ENCODE measurements at places on chromosomes 6 and 20.

- DNase-seq, result no peak
Measured at GRCh38 chr6:136226674-136227377, 23.3 kb downstream of the MTFR2 start.

- no peak for DNase-seq
Measured at GRCh38 chr6:83868639-83869038, 9.2 kb downstream of the CYB5R4 start.

- no peak for DNase-seq
Measured at GRCh38 chr6:73857341-73857890, 161.4 kb downstream of the CD109 start.

- DNase-seq, result no peak
Measured at GRCh38 chr6:15677822-15678221, 15.0 kb upstream of the DTNBP1 start.

DNA sequence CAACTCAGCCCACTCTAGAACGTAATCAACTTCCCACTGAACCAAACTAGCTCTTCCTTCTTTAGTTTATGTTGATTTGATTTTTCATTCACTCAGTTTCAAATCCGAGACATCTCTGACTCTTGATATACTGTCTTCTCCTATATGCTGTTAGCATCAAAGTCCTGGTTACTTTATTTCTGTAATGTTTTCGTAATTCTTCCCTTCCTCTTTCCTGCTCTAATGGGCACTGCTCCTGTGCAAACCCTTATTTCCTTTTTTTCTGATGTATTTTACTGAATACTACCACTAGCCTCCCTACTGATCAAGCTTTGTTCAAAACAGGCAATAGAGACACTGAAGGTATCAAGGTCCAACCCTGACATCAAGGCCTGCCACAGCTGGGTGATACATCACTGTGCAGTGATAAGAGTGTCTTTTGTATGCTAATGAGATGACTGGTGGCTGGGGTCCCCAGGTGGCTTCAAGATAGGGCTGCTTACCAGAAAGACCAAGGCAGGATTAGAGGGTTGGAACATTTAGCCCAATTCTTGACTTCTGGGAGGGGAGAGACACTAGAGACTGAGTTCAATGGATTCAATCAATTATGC is 95.2 kb downstream of the KIF13A start:
- DNase-seq, result no peak

GRCh38 chr20:31770243-31770642 is 31.2 kb downstream of the TPX2 start:
- DNase-seq, result peak; percentile 25

DNA sequence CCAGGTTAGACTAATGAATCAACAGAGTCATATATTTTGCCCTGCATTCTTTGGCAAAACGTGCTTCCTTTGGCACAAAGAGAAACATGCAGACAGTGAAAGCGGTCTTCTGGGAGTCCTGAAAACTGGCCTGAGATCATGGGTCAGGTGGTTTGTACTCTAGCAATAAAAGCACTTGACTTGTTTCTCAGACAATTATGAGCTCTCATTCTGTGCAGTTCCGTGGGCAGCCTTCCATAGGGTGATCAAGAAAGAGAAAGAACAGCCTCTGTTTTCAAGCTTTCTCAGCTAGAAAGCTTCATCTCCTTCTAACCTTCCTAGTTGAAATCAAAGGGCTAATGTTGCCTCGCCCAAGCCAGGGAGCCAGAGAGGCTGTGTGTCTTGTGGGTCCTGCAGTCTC is 62.7 kb upstream of the ISM1 start:
- DNase-seq, result no peak

DNA sequence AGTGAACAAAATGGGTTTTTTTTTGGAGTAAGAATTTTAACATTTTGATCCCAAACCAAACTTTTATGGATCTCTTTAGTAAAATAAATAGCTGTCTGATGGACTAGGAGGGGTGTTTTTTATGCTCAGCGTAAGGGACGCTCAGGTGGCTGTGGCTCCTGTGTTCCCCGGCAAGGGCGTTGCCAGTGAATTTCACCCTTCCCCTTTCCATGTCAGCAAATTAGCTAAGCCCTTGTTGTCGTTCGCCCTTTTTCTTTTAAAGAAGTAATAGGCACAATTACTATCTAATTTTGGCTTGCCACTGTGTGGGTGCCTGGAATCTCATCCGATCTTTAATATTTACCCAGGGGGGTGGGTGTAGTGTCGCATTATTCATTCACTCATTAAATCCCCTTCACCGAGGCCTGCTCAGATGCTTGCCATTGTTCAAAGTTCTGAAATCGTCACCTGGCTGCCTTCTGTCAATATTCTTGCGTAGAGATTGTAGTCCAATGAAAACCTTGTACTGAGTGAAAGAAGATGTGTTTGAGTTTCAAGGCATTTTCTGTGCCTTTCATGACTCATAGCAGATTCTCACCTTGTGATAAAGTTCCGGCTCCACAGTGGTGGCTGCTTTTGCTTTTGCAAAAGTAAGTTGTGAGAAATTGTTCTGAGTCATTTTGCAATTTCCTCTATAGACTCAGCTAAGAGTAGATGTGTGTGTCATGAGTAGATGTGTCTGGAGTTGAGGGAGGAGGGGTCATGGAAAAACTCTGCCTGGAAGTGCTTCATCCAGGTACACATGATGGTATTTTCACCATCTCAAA is 40.0 kb upstream of the CLDN20 start:
- DNase-seq, result peak; percentile 54

GRCh38 chr6:7052443-7053011 is 55.2 kb upstream of the RREB1 start:
- peak; percentile 13 for DNase-seq

DNA sequence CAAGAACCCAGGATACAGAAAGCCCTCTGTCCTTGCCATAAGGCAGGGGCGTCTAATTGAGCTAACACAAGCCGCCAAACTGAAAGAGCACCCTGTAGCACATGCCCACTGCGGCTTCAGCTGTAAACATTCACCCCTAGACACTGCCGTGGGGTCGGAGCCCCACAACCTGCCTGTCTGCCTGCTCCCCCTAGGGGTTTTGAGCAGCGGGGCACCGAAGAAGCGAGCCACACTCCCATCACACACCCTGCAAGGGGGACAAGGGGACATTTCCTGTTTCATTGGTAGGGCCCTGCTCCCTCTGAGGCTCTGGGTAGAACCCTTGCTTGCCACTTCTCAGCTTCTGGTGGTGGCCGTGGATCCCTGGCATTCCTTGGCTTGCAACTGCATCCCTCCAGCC is 45.2 kb upstream of the BCLAF1 start:
- DNase-seq, result no peak

- DNase-seq, result no peak
Measured at GRCh38 chr6:44235269-44235668, 11.6 kb upstream of the HSP90AB1 start.

DNA sequence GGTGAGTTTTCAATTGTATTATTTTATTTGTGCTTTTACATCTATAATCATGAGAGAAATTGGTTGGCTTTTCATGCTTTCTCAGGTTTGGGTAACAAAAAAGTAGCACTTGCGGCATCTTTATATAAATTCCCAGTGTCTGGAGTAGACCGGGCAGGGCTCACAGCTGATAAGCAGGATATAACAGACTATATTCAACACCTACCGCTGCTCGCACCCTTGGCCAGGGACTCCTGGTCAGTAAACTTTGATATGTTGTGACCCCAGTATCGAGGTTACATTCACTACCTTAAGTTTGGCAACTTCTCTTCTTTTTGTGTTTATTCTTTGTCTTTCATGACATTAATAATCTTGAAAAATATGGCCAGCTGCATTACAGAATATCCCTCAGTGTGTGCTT is 343.4 kb downstream of the TBC1D32 start:
- no peak for DNase-seq

- peak; percentile 3 for DNase-seq
Measured at GRCh38 chr6:101396548-101397173, 3.2 kb downstream of the GRIK2 start.

GRCh38 chr6:14537030-14537429 is 419.5 kb downstream of the CD83 start:
- DNase-seq, result no peak

GRCh38 chr6:39314273-39314795 is at the start of gene KCNK17:
Gene KCNK17, minus strand, starts transcription at chr6:39314419. Its CDS starts 99 bp downstream, at chr6:39314320.
- DNase-seq, result no peak

DNA sequence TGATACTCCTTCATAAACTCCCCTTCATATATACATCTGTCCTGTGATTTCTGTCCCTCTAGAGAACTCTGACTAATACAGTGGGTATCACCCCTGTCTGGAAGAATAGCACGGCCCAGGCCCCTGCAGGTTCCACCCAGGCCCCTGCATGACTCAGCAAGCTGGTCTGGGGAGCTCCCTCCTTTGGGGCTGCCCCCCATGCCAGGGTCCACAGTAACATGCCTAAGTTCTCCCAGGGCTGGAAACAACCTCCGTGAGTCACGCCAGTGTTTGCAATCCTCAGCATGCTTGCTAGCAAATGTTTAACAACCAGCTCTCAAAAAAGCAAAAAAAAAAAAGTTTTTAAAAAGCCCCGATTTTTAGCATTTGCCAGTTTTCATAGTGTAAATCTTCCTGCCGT is 134.3 kb upstream of the CDH4 start:
- no peak for DNase-seq

DNA sequence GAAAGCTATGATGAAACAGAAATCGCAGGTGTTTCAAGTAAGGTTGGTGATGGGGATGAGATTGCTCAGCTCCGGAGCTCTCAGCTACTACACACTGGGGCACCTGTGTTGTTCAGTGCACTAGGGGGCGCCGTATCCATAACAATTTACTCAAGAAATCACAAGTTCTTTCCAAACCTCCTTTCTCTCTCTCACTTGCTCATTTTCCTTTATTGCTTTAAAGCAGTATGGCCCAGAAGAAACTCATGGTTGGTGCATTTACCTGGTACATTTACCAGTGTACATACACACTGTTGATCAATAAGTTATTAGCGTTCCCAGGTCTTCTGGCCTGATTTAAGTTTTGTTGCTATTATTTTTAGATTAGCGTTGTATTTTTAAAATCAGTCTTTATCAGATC is 235.2 kb upstream of the TAB2 start:
- peak; percentile 88 for DNase-seq

GRCh38 chr20:48877304-48877703 is 44.2 kb upstream of the ARFGEF2 start:
- no peak for DNase-seq

- no peak for DNase-seq
Measured at GRCh38 chr6:37218511-37218910, 39.1 kb upstream of the TBC1D22B start.

DNA sequence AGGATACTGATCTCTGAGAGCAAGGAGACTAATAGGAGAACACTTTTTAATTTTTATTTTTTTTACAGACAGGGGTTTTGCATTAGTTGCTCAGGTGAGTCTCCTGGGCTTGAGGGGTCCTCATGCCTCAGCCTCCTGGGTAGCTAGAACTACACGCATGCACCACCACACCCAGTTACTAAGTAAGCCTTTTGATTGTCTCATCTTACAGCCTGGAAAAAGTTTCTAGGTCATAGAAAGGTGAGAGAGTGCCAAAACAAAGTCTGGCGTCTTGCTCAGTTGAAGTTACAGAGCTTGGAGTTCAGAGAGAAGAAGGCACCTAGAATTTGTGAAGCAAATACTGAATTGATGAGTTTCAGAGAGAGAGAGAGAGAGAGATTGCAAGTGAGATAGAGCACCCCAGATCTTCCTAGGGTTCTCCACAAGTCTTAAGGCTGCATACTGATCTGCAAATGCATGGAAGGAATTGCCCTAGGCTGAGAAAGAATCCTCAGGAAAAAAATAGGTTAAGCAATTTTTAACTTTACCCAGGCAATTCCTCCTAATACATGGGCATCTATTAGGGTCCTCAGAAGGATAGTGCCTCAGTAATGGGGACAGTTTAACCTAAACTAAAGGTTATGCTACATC is 37.6 kb upstream of the PHIP start:
- DNase-seq, result no peak

DNA sequence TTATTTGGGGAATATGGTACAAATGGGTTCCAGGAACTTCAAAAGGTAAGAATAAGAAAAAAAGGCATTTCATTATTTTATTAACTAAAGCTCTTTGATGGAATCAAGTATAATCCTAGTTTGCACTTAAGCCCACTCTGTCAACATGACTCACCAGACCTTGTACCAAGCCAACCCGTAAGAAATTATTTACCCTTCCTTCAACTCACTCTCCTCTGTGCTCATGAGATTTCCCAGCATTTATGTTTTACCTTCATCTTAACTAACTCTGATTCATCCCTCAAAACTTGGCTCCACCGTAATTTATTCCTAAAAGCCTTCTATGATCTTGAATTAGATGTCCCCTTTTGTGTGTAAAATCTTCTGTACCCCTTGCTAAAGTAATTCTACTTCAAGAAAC is 308.7 kb downstream of the PKHD1 start:
- no peak for DNase-seq

- no peak for DNase-seq
Measured at GRCh38 chr6:163863565-163863964, 449.0 kb downstream of the QKI start.

GRCh38 chr20:2168946-2169345 is 67.3 kb downstream of the STK35 start:
- DNase-seq, result no peak

GRCh38 chr20:34251619-34252018 is 10.4 kb downstream of the ASIP start:
- no peak for DNase-seq

DNA sequence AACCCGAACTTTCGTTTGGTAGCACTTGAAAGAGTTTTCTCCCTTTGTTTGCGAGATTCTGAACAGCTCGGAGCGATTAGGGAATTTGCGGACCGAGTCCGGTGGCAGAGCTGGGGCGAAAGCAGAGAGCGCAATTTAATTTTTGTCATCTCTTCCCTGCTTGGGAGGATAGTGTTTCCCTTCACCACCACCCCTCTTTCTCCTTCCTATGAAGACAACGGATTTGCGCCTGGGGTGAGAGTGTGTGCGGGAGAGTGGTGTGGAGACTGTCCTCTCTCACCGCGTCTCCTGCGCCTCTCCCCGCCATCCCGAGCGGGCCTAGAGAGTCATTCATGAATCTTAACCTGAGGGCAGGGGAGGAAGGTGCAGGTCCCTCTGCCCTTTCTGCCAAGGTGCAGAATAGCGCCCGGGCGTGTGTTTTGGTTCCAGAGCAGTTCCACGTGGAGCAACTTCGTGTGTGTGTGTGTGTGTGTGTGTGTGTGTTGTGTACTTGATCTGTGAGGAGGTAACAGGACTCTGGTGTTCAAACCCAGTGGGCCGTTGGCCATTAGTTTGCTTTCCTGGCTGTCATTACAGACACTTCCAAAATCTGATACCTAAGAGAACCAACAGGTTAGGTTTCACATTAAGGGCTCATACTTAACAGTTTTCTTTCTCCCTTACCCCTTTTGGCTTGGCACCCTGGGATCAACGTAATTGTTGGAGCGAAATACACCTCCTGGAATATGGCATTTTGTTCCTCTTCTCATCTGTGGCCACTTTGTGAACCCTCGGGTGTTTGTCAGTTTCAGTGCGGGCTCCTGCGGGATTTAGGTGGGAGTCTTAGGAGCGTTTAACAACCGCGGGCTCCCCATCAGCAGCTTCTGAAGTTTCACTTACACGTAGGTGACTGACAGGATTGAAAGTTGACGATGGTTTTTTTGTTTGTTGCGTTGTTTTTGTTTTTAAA is 1.8 kb downstream of the EYA4 start:
- DNase-seq, result no peak

GRCh38 chr6:78538002-78538401 is 329.3 kb upstream of the IRAK1BP1 start:
- no peak for DNase-seq

- no peak for DNase-seq
Measured at GRCh38 chr6:138278326-138278725, 60.0 kb upstream of the PBOV1 start.

- no peak for DNase-seq
Measured at GRCh38 chr6:166308033-166308768, at the start of gene PRR18. Gene PRR18, minus strand, starts transcription at chr6:166308392. Its CDS starts 250 bp downstream, at chr6:166308142.
